ENCODE measurements at places on chromosomes 4 and X.

DNA sequence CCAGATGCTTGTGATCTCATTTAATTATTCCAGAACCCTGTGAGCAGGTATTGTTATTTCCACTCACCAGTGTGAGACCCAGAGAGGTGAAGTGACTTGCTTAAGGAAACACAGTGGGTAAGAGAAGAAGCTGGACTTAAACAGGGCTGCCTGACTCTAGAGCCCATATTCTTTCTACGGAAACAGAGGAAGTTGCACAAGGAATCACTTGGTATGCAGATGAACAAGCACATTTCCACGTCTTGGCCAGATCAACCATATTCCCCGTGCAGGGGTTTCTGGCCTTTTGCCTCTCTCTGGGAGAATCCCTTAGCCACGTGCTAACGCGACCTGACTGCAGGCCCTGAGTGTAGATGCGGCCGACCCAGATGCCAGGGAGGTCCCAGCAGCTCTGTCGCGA lies 195.5 kb upstream of the ATP6AP2 start:
- DNase-seq = no peak

GRCh38 chrX:151896734-151897474 lies 15.8 kb upstream of the MAGEA4 start:
- no peak for DNase-seq

DNA sequence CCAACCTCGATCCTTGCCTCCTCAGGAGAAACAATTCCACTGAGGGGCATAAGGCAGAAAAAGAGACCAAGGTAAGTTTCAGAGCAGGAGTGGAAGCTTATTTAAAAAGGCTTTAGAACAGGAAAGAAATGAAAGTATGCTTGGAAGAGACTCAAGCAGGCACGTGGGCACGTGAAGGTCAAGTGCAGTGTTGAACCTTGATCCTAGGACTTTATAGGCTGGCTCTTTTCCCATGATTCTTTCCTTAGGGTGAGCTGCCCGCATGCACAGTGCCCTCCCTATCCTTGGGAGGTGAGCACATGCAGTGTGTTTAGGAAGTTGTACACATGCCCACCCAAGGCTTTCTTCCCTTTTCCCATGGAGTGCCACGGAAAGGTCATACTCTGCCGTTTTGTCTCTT lies 4.0 kb upstream of the PI4K2B start:
- DNase-seq = no peak

DNA sequence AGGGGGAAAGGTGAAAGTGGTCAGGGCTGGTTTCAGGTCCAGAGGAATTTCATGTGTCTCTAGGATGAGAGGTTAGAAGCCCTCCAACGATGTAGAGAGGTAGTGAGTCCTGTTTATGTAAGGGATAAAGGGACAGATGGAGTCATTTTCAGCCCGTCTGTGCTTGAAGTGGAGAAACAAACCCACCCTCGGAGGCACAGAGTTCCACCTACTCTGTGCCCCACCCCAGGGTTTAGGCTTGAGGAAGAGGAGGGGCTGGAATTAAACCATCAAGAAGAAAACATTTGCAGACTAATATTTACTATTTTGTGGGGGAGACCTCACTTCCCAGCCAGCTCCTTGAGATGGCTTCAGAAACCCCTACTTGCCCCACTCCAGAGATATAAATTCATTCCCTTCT lies 868 bp upstream of the GNL3L start:
- no peak for DNase-seq

GRCh38 chrX:142831961-142832530 lies 193.7 kb upstream of the SPANXN4 start:
- no peak for DNase-seq

DNA sequence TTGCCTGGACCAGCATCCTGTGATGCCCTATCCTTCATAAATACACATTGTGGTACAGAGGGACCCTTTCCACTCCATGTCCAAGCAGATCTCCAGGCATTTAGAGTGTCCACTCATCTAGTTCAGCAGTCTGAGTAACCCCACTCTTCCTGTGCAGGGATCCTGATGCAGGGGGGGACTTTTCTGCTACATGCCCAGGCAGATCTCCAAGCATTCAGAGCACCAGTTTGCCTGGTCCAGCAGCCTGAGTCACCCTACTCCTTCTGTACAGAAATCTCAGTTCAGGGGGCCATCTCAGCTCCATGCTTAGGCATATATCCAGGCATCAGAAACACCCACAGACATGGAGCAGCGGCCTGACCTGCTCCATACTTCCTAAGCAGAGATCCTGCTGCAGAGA lies 1089.8 kb downstream of the FAT4 start:
- DNase-seq = no peak

DNA sequence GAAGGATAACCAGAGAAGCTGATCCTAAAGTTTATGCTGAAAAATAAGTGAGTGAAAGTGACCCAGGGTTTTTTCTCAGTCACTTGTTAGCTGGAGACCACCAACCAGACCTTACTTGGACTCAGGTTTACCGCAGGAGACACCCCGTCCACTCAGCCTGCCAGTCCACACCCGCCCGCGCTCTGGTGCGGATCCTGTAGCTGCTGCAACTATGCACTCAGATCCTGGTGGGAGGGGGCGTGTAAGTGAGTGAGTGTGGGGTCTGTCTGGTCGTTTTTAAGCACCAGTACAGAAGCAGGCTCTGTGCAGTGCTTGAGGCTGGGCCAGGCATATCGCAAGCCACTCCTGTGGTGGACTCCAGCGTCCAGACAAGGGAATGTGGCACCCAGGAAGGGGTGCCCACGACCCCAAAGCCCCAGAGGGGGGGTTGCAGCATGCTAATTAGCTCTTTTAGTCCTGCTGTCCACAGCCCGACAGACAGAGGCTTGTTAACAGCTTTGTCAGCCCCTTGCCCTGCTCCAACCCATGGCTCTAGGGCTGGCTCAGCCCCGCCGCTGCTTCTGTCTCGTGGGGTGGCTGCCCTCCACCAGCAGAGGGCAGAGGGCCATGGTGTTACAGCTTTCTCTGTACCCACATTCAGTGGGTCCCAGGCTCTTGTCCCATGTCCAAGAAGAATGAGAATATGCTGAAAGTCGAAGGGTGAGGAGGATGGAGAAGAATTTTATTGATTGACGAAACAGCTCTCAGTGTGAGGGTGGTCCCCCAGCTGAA lies 40.4 kb upstream of the PPP1R2C start:
- DNase-seq = no peak

DNA sequence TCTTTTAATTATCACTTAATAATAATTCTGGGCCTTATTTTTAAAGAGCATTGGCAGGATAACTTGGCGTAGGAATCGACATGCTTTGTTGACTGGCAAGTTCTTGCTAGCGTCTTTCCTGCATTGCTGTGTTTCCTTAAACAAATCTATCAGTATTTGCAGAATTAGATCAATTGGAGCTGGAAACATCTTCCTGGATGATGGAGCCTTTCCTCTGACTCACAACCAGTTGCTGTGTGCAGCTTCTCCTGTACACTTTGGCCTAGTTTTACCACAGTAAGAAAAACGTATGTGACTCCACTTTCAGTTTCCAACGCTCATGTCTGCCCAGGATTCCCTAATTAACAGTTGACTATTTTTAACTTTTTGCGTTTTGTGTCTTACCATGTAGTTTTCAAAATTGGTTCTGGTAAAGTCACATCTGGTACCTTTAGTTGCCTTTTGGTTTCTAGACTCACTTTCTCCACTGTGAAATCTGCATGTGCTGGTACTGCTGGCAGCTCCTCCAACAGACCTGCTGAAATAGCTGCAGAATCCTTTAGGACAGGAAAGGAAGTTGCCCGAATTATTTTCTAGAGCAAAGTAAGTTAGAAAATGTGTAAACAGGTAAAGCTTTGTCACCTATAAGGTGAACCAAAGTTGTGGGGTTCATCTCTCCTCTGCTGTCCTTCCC lies 553.2 kb upstream of the FAT1 start:
- DNase-seq = no peak

GRCh38 chr4:38904090-38904666 lies 36.6 kb downstream of the FAM114A1 start:
- peak; percentile 23 for DNase-seq

DNA sequence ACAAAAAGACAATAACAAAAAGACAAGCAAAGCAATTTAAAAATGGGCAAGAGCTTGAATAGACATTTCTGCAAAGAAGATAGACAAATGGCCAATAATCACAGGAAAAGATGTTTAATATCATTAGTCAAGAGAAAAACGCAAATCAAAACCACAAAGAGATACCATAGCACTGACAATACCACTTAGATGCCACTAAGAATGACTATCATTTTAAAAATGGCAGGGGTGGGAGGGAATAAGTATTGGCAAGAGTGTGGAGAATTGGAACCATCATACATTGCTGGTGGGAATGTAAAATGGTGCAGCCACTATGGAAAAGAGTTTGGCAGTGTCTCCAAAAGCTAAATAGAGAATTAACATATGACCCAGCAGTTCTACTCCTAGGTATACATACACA lies 15.1 kb upstream of the EXOC1 start:
- no peak for DNase-seq

DNA sequence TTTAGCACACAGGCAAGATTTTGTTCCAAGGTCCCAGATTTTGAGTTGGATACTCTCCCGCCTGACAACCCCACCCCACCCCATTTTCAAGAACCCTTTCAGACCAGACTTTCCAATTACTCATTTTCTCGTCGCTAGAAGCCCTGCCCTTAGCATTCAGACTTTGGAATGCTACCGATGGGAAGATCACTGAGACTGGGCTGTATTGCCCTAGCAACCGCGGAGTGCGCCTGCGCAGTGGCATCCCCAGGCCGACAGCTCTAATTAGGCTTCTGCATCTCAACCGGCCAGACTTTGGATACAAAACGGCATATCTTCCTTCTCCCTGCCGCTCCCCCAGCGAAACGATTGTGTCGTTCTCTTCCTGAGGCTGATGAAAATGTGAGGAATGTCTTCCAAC lies 3.4 kb downstream of the MAGEE2 start:
- no peak for DNase-seq

DNA sequence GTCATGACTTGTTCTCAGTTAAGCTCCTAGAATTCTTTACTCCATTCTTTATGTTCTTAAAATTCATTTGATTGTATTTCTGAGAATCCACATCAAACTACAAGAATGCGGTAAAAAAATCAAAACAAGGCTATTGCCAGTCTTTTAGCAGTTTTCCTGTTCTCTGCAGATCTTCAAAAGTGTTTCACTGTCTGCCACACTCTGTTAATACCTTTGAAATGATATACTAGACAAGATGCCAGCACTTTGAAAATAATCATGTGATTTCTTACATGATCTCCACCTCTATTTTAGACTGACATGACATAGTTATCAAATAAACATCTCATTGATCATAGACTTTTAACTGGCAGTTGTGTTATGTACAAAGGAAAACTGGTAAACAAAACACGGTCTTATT lies 30.1 kb upstream of the GPRIN3 start:
- no peak for DNase-seq

GRCh38 chrX:18278449-18278848 lies 57.8 kb upstream of the BEND2 start:
- no peak for DNase-seq

DNA sequence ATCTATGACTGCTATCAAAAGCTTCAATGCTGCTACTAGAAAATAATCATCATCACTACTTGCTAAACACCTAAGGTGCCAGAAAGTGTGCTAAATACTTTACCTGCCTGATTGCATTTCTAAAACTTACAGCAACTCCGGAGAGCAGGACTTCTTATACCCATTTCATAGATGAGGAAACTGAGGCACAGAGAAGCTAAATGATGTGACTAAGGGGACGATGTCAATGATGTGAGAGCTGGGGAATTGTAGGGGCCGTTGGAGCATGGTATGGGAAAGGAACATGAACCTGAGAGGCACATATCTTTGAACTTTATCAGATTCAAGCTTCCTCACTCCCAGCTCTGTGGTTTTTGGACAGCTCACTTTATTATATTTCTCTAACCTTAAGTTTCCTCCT lies 38.7 kb downstream of the CCKAR start:
- no peak for DNase-seq

- DNase-seq = peak; percentile 75
Observed at GRCh38 chr4:77385124-77385969, 220.3 kb upstream of the CXCL13 start.

GRCh38 chrX:139932073-139932900 lies 566 bp downstream of the ATP11C start:
- peak; percentile 32 for DNase-seq
